ENCODE measurements at places on chromosomes 16 and 17.
A peak's percentile ranks its signal among the peaks of the same experiment; 100 is the strongest.

DNA sequence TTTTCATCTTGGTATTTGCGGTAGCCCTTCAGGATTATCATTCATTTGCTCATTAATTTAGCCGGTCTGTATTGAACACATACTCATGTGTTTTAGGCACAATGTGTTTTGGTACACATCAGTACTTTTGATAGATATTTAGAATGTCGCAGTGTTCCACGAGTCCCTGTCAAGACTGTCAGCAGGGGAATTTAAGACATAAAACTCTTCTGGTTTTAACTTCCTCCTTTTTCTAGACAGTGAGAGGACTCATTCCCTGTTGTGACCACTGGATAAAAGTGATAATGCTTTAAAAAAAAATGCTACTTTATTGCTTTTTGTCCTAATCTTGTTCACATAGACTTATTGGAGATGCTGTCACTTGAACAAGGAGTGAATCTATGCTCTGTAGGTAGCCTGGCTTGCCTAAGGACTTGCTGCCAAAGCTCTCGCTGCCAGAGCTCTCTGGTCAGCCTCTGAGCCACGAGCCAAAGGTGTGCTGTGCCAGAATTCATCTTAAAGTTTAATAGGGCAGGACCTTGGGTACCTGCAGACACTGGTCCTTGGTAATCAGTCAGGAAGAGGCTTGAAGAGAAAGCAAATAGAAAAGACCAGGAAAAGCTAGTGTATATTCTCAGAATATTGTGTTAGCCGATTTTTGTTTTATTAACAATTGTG, 5.4 kb downstream of the DCAF7 start:
- no peak for DNase-seq

DNA sequence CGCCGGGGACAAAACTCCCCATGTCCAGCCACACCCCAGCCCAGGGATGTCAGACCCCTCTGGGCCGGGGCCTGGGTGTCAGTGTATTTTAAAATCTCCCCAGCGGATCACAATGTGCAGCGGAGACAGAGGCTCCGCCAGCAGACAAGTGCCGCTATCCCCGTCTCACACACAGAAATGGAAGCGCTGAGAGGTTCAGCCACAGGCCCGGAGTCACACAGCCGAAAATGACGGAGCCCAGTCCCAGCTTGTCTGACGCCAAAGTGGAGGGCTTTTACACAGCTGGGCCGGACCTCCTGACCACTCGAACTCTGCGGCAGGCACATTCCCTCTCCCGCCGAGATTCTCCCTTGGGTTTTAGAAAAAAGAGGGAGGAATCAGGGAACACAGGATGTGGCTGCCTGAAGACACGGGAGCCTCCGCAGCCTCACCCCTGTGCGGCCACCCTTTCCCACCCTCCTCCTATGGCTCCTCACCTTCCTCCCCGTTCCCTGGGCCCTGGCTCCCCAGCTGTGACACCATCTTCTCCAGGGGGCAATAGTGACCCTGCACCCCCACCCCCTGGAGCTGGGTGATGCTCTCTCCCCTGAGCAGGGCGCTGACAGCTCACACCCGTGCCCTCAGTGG, 6.8 kb upstream of the OSGIN1 start:
- no peak for DNase-seq

GRCh38 chr16:67562526-67562917, at the start of gene CTCF:
CTCF (plus strand) TSS chr16:67562526; CDS start chr16:67610833, 48,307 bp downstream.
- peak; percentile 59 for DNase-seq

- DNase-seq: no peak
Observed at GRCh38 chr16:78072275-78072674, 27.2 kb upstream of the WWOX start.

- DNase-seq: no peak
Observed at GRCh38 chr16:28062847-28063521, 530 bp downstream of the GSG1L start.

DNA sequence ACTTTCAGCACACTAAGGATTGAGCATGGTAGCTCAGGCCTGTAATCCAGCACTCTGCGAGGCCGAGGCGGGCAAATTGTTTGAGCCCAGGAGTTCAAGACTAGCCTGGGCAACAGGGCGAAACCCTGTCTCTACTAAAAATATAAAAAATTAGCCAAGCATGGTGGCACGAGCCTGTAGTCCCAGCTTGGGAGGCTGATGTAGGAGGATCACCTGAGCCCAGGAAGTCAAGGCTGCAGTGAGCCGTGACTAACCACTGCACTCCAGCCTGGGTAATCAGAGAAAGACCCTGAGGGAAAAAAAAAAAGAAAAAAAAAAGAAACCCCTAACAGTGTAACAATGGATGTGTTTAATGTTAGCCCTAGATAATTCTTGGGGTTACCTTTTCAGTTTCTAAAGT, 24.0 kb downstream of the PARN start:
- DNase-seq: no peak

- no peak for DNase-seq
Observed at GRCh38 chr16:20874088-20874581, 26.0 kb downstream of the DCUN1D3 start.

DNA sequence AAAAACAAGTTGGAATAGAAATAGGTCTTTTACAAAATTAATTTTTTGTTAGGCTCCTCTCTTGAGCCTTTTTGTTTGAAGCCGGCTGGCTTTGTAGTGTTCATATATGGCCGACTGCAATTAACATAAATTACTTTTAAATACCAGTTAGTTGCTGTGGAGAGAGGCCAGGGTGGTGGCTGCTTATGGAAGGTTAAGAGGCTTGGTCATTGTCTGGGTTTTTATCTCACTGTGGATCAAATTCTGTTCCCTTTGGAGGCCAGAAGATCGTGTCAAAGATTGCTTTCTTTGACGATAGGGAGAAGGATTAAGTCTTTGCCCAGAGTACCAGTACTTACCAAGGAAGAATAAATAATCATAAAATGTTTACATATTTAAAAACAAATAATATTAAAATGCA, 39.9 kb downstream of the MSI2 start:
- DNase-seq: no peak

- no peak for DNase-seq
Observed at GRCh38 chr16:2692948-2693651, 10.8 kb downstream of the KCTD5 start.

DNA sequence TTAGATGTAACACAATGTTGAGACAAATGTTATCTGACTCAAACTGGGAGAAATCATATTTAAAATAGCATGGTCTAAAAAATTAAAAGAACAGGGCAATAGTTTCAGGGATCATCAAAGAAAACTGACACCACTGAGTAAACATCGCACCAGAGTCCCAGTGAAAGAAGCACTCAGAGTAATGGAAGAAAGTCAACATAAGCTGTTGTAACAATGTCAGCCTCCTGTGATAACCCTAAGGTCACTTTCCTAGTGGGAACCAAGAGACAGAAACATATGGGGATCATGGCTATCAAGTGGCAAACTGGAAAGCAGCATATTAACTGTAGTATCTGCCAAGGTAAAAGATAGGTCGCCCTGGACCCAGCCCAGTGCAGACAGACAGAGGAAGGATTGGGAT, 160.8 kb downstream of the CA10 start:
- DNase-seq: no peak

DNA sequence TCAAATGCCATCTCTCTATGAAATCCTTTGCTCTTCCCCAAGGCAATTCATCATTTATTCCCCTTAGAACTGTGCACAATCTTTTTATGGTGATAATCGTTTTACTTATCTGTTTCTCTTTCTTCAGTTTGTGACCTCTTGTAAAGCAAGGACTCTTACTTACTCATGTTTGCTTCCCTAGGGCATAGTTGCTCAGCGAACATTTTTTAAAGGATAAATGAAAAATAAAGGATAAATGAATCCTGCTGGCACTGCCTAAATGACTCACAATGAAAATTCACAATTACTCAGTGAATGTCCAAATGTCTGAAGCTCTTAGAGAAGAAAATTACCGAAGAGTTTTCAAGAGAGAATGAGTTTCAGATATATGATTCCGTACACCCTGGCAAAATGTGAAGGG, 671.7 kb downstream of the CDH11 start:
- DNase-seq: no peak

DNA sequence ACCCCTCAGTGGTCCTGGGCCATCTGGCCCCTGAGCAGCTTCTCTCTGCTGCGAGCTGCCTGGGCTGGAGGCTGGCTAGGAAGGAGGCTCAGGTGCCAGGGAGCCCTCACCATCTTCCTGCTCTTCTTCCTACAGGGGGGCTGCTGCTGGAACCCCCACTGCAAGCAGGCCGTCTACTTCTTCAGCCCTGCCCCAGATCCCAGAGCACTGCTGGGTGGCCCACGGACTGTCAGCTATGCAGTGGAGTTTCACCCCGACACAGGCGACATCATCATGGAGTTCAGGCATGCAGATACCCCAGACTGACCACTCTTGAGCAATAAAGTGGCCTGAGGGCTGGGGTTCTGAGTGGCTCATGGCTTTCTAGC, 46.1 kb downstream of the PRMT7 start:
- DNase-seq: no peak

Measured in tibial nerve (tissue), 4 donors.